Fibroblast of the conjunctiva (primary cell): ENCODE measurements at places on chromosomes 4 and X.

DNA sequence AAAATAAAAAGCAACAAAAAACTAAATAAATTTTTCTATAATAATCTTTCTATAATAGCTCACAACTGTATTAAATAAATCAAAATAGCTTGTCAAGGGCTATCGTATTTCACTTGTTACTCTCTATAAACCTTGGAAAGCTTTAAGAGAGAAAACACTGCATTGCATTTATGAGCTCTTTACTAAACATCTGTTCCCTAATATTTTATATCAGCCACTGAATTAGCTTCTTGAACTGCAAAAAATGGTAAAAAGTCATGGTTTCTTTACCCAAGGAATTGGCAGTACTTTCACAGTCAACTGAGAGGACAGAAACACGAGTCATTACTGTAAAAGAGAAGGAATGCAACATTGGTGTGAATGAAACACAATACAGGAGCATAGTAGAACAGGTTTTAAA is 671.2 kb downstream of the PCDH18 start:
- DNase-seq, result no peak

GRCh38 chr4:616911-617643 is 8.3 kb upstream of the PDE6B start:
- no peak for DNase-seq

DNA sequence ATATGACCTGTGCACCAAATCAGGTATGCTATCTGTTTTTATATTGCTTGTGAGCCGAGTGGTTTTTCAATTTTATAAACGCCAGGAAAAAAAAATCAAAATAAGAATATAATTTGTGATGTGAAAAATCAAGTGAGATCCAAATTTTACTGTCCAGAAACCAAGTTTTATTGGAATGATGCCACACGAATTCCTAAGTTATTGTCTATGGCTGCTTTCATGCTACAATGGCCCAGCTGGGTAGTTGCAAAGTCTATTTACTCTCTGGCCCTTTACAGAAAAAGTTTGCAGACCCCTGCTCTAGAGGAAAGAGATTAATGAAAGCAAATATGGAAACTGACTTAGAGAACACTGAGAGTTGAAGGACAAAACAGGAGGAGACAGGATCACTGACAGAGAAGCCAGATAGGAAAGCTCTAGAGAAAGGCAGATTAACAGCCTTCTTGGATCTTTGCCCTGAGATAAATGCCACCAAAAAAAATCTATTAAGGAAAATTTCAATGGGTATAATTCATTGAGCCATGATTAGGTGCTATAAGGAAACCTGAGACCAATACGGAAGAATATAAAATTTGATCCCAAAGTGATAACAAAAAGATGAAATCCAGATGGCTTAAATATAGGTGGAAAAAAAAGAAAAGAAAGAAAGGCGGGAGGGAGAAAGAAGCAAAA is 29.8 kb downstream of the PRSS12 start:
- no peak for DNase-seq

- no peak for DNase-seq
Observed at GRCh38 chr4:30620711-30621110, 99.5 kb upstream of the PCDH7 start.
